Aorta (tissue), 5 donors: ENCODE measurements at places on chromosomes 11 and 22.

DNA sequence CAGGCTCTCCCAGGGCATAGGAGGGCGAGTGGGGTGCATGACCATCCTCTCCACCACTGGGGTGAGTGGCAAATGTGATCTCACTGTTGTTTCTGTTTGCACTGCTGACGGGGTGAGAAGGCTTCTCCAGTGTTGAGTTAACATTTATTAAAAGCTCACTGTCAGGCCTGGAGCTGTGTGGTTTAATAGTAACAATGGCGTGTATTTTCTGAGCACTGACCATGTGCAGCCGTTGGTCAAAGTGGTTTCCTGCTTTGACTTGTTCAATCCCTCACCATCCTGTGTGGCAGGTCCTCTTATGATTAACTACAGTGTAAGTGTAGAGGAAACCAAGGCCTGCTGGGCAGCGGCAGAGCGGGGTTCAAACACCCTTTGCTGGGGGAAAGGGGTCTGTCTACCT, 4.4 kb downstream of the A4GALT start:
- DNase-seq: no peak

DNA sequence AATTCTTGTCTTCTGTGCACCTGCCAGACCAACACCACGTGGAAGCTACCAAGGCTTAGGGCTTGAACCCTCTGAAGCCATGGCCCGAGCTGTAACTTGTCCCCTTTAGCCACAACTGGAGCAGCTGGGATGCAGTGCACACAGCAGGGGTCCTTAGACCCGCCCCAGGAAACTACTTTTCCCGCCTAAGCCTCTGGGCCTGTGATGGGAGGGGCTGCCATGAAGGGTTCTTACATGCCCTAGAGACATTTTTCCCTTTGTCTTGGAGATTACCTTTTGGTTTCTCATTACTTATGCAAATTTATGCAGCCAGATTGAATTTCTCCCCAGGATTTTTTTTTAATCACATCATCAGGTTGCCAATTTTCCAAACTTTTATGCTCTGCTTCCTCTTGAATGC, 9.7 kb downstream of the PATE3 start:
- no peak for DNase-seq

DNA sequence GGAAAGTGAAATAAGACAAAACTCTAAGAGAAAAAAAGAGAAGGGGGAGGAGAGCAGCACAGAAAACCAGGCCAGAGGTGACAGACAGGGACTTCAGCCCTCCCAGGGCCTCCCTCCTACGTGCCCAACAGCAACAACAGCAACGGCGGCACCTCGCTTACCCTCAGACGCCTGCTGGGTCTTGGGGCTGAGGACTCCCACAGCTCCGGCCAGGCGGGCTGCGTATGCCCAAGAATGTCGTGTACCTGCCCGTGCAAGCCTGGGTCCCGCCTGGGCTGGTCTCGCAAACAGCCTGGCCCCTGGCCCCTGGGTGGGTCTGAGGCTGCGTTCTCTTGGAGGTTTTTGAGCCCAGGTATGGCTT, 30.5 kb downstream of the ARAP1 start:
- DNase-seq: no peak

- DNase-seq: no peak
Observed at GRCh38 chr11:31795706-31796498, 15.2 kb downstream of the PAX6 start.

- no peak for DNase-seq
Observed at GRCh38 chr11:119673759-119674336, 55.2 kb downstream of the NECTIN1 start.

DNA sequence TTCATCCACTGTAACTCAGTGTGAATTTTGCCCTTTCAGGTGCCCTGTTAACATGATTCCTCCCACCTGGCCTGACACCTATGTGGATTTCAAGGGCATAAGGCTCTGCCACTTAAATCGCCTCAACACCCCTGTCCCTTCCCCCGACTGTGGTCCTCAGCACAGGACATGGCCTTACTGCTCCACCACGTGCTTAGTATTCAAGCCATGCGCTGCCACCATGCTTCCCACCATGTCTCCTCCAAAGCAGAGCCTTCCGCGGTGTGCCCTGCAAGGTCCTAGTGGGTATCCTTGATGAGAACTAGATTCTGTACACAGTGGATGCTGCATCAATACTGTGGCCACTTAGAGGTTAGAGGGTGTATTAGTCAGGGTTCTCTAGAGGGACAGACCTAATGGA, 51.9 kb downstream of the BUD13 start:
- no peak for DNase-seq

GRCh38 chr11:27812341-27812740, 112.1 kb upstream of the BDNF start:
- DNase-seq: no peak

GRCh38 chr11:17741487-17741886, 6.9 kb downstream of the KCNC1 start:
- DNase-seq: no peak

GRCh38 chr11:17443926-17444690, 32.5 kb downstream of the ABCC8 start:
- no peak for DNase-seq

DNA sequence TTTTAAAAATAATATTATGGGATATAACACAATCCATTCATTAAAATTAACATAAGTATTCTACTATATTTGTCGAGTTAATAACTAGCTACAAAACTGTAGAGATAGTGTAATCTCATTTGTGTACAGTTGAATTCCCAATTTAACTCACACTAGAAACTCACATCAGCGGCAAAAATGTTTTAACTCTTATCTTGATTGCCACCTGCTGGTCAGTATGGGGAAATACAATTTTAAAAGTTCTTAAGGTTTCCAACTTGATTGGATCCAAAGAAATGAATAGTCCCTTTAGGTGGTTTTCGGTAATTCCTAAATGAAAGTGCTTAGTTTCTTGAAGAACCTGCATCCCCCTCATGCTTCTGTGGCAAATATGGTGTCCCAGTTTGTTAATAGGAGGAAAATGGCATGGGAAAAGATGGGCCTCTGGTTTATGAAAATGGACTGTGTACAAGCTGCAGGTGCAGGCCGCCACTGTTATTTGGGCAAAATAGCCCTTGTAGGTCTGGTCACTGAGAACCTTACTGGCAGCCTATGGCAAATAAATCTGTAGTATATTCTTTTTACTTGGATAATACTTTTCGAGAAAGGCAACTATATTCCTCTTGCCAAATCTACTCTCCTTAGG, 33.7 kb upstream of the SLC17A6 start:
- DNase-seq: no peak

GRCh38 chr11:73866095-73866579, 10.5 kb downstream of the COA4 start:
- no peak for DNase-seq
